ENCODE measurements at places on chromosomes 5 and 9. TPM values are rescaled to one million over a fixed set of nuclear protein-coding genes. Genes with fewer than 3 reads are reported as not detected.
A peak's percentile ranks its signal among the peaks of the same experiment; 100 is the strongest.

GRCh38 chr5:26026044-26026443 is 1012.3 kb downstream of the CDH9 start:
- no peak for DNase-seq

The SLC25A2 gene
- 3.9 TPM for total RNA-seq

The CSF1R gene
- 0.44 TPM for total RNA-seq

The CDH6 gene
- not detected for total RNA-seq

- DNase-seq: no peak
Observed at GRCh38 chr5:72130351-72130761, 23.1 kb downstream of the MAP1B start.

The ITGA1 gene
- 34.0 TPM for total RNA-seq

GRCh38 chr5:85395526-85395925 is 1010.8 kb upstream of the EDIL3 start:
- no peak for DNase-seq

DNA sequence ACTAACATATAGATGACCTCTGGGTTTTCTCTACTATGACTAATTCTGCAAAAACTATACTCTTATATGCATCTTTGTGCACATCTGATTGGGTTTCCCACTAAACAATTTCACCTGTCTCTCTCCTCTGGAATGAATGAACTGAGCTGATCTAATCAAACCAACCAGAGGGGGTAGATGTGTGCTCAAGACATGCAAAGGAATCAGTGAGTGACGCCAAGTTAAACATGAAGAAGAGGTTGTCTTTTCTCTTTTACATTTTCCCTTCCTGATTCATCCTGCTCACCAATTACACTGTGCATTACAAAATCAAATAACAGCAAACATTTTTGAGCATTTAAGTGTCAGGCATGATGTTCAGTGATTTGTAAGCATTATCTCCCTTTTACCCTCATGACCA is 29.6 kb upstream of the GRXCR2 start:
- DNase-seq: no peak

The SEMA6A gene
- total RNA-seq: 0.20 TPM

DNA sequence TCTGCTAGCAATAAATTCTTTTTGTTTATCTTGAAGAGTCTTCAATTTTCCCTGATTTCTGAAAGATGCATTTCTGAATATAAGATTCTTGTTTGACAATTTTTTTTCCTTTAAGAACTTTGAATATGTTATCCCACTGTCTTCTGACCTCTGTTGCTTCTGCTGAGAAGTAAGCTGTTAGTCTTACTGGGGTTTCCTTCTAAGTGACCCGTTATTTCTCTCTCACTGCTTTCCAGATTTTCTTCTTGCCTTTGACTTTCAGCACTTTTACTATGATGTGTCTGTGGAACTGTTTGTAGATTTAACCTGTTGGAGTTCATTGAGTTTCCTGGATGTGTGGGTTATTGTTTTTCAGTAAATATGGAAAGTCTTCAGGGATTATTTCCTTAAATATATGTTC is 205.3 kb upstream of the NFIL3 start:
- no peak for DNase-seq

The FOXD4L5 gene
- total RNA-seq: 0.75 TPM

GRCh38 chr5:96235008-96235910 is 197.8 kb downstream of the PCSK1 start:
- no peak for DNase-seq

DNA sequence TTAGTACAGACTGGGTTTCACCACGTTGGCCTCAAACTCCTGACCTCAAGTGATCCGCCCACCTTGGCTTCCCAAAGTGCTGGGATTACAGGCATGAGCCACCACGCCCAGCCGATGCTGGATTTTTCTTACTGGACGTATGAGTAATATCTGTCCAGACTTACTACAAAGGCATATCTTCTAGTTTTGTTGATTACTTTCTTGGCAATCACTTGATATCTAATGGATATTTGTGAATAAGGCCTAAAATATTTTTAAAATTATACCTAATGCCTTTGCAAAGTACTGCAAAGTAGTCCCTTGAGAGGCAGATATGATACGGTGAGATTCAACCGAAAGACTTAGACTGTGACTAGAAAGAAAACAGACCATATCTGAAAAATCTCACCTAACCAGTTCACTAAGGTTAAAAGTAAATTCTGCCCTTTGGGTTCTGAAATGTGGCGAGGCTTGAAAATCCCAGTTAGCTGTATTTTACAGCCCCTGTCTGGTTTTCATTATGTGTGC is 152.1 kb downstream of the GNAQ start:
- DNase-seq: no peak

DNA sequence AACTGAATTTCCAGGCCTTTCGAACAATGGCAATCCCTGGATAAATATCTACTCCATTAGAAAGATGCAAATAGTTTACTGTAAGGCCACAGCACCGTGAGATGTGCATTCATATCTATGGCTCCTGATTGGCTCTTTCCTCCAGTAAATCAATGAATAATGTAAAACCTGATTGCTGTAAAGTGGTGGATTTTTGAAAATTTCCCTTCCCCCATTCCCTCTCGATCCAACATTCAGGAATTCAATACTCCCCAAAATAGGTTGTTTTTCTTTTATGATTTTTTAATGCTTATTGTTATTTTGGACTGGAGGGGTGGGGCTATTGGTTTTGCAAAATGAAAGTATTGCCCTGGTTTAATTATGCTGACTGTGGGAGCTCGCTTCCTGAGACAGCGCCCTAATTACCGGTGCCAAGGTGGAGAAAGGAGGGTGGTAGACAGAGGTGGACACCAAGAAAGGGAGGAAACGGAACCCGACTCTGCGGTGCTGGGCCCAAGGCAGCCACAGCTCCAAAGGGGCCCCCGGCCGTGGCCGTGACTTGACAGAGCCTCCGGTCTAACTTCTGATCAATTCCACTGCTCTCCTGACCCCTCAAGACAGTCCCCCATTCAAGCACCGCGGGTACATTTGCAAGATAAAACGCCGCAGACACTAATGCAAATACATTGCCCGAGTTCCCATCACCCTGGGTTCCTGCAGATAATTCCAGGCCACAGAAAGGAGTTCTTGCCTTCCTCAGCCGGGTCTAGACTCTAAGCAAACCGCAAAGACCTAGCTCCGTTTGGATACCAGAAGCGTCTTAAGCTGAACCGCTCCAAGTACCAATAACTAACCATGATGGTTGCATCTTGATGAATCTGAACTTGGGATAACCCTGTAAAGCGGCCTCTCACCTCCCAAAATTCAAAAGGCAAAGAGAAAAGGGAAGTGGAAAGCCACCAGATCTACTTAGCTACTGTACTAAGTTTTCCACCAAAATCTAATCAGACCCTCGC is 211.2 kb downstream of the MEF2C start:
- DNase-seq: no peak

The PCDHA1 gene
- not detected for total RNA-seq

The SPRY4 gene
- not detected for total RNA-seq

- no peak for DNase-seq
Observed at GRCh38 chr5:147512659-147513379, 3.0 kb upstream of the DPYSL3 start.

DNA sequence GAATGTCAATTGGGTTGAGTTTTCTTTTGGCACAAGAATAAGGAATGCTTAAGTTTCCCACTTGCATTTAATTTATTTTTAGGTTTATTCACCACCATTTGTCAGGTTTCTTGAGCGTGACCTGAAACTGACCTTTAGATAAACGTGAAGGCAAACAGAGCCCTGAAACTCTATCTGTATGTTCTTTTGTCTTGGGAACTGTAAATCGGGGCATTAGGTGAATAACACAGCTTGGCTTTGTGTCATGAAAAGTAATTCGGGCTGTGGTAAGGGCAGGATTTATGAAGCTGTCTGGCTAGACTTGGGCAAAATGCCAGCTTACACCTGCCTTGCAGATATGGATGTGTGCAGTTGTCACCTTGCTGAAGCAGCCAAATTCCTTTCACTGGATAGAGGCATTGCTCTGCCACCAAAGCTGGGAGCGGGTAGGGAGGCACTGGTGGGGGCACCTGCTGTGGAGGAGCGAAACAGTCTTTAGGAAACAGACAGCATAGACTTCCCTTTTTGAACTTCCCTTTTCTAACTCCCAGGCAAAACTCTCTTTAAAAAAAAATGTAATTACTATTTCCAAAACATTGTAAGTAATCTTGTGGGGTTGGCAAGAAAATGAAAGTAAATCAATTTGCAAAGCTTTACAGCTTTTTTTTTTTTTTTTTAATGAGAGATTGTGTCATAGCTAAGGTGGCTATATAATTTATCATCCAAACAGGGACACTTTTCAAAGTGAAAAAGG is 545.2 kb downstream of the CSNK1G3 start:
- DNase-seq: peak; percentile 59

The GGTA1 gene
- total RNA-seq: not detected

DNA sequence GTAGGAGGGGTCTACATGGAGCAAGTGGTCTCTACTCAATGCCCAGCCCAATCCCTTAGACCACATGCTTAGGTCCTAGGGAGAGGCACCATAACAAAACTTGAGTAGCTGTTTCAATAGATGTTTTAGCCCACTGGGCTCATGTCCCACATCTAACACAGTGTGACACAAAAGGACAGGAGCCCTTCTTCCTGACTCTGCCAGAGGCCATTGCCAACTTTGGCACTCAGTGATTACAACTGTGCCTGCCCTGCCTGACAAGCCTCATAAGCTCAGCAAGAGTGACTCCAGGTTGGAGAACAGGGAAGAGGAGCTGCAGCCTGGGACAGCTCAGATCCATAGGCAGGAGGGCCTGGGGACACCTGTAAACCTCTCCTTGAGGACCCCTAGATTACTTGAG is 230.8 kb downstream of the ENC1 start:
- no peak for DNase-seq

DNA sequence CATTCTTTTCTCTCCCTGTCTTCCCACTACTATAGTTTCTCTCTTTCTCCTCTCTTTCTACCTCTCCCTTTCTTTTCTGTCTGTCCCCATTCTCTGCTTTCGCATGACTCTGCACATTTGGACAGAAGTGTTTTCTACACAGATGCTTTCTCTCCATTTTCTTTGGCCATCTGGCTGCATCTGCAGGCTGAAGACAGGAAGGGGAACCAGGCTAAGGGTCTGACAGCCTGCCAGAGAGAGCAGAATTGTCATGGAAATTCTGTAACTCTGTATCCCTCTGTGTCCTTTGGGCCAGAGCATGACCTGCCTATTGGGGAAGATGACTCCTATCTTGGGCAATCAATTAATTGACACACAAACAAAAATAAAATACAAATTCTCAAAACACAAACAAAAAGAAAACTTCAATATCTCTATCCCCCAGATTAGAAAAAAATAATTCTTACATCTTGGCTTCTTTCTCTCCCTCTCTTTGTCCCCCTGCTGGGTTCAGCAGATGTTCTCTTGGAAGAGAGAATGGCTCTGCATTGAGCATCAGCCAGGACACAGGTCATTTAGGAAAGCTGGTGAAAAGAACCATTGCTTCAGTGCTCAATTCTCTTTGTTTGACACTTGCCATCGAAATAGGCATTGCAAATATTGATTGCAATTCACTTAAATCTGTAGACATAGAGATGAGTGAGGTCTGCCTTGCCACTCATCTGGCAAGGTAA is 415.9 kb upstream of the KLF4 start:
- DNase-seq: no peak

DNA sequence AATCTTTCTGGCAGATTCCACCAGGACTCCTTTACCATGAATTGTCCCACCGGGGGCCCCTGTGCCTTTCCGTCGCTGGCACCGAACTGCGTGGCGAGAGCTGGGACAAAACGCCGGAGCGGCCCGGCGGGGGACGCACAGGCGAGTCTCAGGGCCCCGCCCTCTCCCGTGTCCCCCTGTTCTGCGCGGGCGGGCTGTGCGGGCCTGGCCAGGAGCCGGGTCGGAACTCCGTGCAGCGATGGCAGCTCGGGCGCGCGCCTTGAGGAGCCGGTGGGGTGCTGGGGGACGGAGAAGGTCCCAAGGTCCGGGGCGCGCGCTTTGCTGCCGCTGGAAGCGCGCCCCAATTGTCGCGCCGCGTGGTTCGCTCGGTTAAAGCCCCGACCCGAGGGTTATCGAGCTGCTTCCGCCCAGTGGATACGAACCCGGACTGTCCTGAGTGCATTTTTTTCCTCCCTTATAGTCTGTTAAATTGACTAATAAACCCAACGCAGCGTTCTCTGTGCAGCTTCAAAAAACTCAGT is 125.3 kb downstream of the TMEM174 start:
- no peak for DNase-seq

DNA sequence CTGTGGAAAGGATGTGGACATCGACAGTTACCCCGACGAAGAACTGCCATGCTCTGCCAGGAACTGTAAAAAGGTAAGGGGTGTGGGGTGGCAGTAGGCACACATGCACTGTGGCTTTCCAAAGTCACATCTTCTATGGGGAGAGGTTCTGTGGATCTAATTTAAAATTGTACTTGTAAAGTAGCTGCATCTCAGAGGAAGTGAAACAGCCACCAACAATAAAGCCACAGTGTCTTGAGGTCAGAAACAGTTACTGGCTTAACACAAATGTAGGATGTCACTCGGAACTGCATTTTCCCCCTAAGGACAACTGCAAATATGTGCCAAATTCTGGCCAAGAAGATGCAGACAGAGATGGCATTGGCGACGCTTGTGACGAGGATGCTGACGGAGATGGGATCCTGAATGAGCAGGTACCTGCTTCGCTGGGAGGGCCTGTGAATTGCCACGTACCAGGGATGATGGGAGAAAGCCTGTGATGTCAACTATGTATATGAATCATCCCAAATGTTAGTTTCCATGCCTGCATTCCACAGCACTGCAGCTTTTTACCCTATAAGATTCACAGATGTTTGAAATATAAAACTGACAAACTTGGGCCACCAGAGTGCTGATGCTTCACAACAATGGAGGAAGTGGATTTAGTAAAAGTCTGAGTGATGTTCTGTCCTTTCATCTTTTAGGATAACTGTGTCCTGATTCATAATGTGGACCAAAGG is 35.3 kb downstream of the THBS4 start:
- DNase-seq: no peak

GRCh38 chr9:115495052-115495635 is 377.2 kb upstream of the TNC start:
- DNase-seq: no peak

- no peak for DNase-seq
Observed at GRCh38 chr5:56734091-56734694, 81.2 kb upstream of the MAP3K1 start.

The SLC6A18 gene
- not detected for total RNA-seq

The GZMA gene
- not detected for total RNA-seq

The SLC36A2 gene
- not detected for total RNA-seq

The MEGF10 gene
- not detected for total RNA-seq

The CCDC192 gene
- not detected for total RNA-seq

The TEK gene
- total RNA-seq: not detected

- no peak for DNase-seq
Observed at GRCh38 chr5:173717959-173718358, 101.5 kb upstream of the BOD1 start.

The C6 gene
- total RNA-seq: not detected

DNA sequence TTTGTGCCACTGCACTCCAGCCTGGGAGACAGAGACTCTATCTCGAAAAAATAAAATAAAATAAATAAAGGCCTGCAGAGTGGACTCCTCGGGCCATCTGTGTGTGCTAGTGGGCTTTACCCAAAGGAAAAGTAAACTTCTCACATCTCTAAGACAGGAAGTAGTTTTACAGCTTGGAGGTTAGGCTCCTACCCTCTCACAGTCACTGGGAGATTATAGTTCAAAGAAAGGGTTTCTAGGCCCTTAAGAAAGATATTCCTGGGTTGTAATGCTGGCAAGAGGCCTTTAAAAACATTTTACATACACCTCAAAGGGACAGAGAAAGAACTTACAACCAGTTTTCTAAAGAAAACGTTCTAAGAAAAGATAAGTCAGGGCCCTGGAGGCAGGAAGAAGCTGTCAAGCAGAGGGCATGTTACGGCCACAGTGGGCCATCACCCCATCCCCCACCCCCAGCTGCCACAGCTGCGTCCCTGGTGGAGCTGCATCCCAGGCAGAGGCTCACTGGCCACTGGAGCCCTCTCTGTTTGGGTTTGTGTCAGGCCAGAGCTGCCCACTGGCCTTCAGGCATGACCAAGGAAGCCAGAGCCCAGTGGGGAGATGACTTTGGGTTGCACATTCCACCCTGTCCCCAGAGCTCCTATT is 78.1 kb upstream of the CDK20 start:
- DNase-seq: no peak
